ENCODE measurements at places on chromosomes 4 and X.

DNA sequence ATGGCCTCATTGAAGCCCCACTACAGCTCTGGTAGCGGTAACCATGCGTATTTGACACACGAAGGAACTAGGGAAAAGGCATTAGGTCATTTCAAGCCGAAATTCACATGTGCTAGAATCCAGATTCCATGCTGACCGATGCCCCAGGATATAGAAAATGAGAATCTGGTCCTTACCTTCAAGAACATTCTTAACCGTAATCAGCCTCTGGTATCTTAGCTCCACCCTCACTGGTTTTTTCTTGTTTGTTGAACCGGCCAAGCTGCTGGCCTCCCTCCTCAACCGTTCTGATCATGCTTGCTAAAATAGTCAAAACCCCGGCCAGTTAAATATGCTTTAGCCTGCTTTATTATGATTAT lies 876 bp downstream of the HPRT1 start:
- DNase-seq, result no peak

DNA sequence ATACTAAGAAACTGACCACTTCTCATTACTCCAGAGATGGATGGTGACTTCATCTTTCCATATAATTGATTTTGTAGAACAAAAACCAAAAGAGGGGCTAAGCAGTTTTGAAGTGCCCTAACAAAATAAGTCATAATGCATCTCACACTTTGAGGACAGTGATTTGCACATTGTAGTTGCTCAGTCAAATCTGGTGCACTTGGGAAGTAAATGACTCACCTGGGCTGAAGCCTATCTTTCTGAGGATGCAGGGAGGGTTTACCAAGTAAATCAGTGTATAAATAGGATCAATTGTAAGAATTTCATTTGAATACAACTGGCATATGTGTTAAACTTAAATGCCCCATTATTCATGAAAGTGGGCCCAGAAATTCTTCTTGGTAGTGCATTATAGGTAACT lies 134.2 kb downstream of the DCLK2 start:
- DNase-seq, result no peak

- DNase-seq, result no peak
Observed at GRCh38 chr4:125105561-125105960, 209.2 kb upstream of the FAT4 start.

DNA sequence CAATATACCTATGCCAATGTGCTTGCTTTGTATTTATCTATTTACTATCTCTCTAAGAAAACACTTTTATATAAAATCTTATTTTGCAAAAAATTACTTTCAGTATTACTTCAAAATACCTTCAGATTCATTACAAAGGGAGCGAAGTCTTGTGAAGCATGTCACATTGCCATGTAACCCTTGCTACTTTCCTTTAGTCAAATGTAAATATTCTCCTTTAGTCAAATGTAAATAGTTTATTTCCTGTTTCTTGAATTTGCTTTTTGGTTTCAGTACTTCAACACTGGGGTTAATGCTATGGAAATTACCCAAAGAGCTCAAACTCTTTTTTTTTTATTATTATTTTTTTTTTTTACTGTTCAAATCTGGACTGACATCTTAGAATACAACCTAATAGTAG lies 383.3 kb downstream of the GRXCR1 start:
- DNase-seq, result no peak

GRCh38 chr4:106985830-106986229 lies 50.3 kb downstream of the DKK2 start:
- DNase-seq, result no peak

DNA sequence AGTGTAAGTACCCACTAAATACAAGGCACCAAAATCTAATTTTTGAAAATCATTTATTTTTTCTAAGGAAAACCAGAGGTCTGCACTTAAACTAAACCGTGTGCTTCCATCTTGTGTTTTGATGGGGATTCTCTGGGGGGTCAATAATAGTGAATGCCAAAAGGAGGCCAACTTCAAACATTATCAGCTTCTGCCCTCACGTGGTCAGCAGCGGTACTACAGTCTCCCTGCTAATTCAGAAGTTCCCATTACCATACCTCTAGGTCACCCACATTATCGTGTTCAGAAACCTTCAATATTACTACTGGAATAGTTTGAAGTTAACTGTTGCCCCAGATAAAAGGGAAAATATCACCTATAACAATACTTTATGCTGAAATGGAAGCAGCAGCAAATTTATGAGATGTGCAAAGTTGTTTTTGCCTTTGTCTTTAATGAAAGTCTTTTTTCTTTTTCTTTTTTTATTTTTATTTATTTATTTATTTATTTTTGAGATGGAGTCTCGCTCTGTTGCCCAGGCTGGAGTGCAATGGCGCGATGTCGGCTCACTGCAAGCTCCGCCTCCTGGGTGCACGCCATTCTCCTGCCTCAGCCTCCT lies 17.3 kb downstream of the CTPS2 start:
- peak; percentile 12 for DNase-seq

DNA sequence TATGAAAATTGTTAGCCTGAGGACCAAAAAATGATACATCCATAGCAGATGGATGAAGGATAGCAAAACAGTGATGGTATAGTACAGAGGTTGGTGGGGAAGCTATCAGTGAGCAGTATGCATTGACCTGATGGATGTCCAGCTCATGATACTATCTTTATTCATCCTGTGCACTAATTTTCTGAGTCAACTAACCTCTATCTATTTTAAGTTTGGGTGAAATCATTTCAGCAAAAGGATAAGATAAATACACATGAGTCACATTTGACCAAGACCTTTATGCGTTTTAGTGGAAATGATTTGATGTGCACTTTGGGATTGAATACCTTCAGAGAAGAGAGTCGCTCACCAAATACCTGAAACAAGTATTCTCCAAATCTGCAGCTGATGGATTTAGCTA lies 351.0 kb upstream of the NR3C2 start:
- no peak for DNase-seq

DNA sequence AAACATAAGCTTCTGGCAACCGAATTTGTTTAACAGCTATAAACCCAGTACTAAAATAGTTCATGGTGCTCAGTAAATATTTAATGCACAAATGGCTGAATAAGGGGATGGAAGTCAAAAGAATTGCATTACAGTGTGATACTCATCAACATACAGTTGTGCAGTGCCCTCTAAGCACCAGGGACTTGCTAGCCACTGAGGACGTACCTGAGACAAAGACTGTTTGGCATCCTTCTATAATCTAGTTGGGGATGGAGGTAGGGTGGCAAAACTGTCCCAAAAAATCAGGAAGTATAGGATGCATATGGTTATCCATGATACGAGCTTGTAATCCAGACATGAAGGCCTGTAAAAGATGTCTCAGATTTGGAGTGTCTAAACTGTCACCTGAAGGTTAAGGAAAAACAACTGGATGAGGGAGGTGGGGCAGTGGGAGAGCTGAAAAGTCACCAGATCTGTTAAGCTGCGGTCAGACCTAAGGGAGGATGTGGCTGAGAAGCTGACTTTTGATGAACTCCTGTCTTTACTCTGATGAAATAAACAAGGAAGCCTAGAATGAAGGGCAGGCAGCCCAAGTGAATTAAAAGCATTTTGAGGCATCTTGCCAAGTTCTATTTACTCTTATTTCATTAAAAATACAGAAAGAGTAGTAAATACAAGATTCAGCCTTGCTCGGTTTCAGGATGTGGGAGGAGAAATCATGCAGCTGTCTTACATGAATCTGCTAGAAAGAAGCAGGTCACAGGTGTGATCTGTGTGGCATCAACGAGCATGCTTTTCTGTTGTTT lies 12.0 kb upstream of the CD38 start:
- no peak for DNase-seq

GRCh38 chrX:40316502-40316901 lies 218.7 kb upstream of the BCOR start:
- DNase-seq, result no peak

Data from stimulated activated CD8-positive, alpha-beta memory T cell treated with anti-CD3 and anti-CD28 coated beads, Interleukin-2, amount 100 ng/mL, for 1 hour (primary cell).